Activated CD4-positive, alpha-beta T cell treated with anti-CD3 and anti-CD28 coated beads, Interleukin-2, amount 10 ng/mL, durations not matched to agents 7 days and 5 days (primary cell): ENCODE measurements at places on chromosomes 11 and 22. TPM values are rescaled to one million over a fixed set of nuclear protein-coding genes. Genes with fewer than 3 reads are reported as not detected.

DNA sequence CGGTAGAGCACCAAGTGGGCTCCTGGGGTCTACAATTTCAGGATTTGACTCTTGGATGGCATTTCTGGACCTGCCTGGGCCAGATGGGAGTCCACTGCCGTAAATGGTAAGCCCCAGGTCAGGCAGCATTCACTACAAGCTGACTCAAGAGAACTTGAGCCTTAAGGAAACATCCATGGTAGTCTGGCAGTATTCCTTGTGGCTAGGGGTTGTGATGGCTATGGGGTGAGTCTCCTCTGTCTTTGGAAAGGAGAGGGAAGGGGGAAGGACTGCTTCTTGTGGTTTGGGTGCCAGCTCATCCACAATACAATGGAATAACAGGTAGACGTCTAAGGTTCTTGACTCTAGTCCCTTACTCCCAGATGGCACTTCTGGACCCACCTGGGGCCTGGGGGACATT, 32.3 kb upstream of the POU2AF2 start:
- no peak for DNase-seq

DNA sequence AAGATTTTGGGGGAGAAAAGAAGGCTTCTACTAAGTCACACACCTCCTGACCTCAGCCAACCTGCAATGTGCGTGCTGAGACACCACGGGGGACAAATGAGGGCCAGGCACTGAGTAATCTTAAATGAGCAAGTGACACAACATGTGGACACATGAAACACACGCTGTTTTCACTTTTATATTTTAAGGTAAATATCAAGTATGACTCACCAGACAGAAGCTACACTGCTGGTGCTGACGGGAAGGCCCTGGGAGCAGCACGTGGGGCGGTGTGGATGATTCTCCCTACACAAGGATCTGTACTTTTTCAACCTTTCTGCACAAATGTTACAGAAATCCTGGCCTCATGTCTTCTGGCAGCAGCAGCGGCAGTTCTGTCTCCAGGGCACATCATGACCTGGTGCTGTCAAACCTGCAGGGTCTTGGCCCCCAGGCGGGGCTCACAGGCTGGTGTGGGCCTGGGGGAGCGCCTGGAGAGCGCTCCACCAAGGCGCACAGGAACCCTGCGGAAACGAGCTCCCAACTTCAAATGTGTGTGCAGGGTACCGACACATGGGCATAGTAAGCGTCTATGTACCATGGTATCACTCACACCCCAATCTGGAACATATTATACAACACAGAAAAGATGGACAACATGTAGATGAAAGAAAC, 61.7 kb downstream of the DGCR2 start:
- DNase-seq: no peak

DNA sequence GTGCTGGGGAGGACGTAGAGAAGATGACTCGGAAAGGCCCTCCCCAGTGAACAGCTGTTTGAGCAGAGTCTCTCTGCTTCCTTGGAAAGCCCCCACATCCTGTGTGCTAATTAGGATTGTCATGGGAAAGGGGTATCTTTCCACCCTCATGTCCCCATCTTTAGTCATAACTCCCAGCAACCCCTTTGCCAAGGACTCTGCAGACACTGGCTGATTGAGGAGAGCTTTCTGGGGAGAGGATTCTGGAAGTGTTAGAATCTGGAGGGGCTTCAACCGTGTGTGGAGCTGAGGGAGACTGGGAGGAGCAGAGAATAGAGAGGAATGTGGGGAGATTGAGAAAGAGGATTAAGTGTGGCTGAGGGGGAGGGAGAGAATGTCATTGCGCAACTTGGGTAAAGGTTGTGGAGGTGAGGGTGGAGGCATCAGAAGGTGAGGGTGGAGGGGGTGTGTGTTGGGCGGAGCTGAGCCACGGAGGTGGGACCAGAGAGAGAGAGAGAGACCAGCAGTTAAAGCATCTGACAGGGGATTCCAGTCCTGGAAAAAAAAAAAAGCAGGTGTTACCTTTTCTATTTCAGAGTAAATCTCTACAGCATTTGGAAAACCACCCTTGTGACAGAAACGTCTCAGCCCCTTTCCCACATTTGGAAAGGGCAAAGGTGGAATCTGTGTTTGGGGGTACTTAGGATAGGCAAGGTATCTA, 2.2 kb downstream of the DTX4 start:
- DNase-seq: no peak

GRCh38 chr22:22143448-22143847, 101.1 kb upstream of the VPREB1 start:
- DNase-seq: no peak

The SAA1 gene
- not detected for total RNA-seq
